ENCODE measurements at places on chromosomes 1 and 21.

GRCh38 chr1:222334026-222334680 lies 213.8 kb downstream of the HHIPL2 start:
- DNase-seq = no peak

GRCh38 chr1:190244406-190244805 lies 233.3 kb downstream of the BRINP3 start:
- DNase-seq = no peak

GRCh38 chr1:80818211-80818610 lies 982.5 kb upstream of the ADGRL2 start:
- DNase-seq = no peak

- no peak for DNase-seq
Observed at GRCh38 chr1:110672753-110673108, 2.0 kb downstream of the KCNA3 start.

GRCh38 chr21:28148400-28149064 lies 844.1 kb downstream of the LTN1 start:
- no peak for DNase-seq

GRCh38 chr1:154605534-154605933 lies 2.5 kb downstream of the ADAR start:
- no peak for DNase-seq

DNA sequence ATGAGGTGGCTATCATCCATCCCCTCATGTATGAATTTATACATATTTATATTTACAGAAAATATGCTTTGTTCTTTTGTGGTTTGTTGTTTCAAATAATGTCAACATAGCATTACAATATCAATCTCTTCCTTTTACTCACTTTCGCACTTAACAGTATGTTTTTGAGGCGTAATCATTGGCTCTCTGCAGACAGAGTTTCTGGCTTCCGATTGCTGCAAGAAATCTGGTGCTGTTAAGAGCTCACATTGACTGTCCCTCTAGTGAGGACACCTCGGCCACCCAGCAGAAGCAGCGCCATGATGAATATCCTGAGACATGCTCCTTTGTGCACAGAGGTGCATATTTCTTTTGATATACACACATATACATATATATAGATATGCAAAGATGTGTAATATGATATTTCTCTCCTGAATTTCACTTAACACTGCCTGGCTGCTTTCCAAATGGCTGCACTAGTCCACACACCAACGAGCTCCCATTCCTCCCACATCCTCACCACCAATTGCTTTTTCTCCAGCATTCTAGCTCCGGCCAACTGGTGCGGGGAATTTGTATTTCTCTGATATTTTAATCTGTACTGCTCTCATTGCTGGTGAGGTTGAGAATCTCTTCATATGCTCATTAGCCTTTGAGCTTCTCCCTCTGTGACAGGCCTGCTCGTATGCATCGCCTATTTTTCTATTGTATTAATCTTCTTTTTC lies 248.4 kb downstream of the SIPA1L2 start:
- DNase-seq = peak; percentile 82

DNA sequence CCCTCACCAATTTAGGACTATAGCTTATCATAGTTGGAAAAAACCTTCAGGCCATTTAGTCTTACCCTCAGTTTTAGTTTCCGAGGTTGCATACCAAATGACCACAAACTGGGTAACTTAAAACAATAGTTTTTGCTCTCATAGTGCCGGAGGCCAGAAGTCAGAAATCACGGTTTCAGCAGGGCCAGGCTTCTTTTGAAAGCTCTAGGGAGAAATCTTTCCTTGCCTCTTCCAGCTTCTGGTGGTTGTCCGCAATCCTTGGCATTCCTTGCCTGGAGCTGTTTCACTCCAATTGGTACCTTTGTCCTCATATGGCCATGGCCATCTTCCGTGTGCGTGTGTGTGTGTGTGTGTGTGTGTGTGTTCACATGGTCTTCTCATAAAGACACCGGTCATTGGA lies 12.4 kb upstream of the PLXNA2 start:
- DNase-seq = no peak

DNA sequence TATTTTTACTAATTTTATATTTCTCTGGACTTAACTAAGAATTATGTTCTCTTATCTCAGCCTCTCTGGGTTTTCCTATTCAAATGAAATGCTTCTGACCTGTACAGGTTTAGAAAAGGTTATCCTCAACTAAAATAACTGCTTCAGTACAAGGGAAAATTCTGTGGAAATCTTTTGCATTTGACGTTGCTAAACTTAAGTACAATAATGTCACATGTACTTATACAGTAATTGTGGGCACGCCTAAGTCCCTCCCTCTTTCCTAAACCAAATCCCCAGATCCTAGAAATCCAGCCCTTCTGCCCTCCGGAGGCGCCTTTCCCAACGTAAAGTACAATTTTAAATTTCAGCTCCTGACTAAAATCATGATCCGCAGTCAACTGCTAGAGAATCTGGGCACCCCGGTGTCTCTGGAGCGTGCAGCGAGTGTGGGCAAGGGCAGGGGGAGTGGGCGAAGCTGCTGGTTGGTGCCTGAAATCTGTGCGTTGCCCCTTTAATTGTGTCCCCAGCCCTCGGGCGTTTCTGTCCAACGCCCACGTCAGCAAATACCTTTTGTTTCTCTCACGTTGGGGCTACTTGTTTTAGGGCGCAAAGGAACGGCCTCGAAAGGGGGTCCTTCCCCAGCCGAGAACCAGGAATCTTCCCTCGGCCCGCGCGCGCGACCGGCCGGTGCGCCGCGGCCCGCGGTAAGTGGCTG lies at the start of gene ZBTB8A:
Gene ZBTB8A (plus strand): TSS at position 541 of the 697 bp plus-strand sequence. CDS start 53,505 bp downstream, outside the sequence.
- DNase-seq = peak; percentile 69

DNA sequence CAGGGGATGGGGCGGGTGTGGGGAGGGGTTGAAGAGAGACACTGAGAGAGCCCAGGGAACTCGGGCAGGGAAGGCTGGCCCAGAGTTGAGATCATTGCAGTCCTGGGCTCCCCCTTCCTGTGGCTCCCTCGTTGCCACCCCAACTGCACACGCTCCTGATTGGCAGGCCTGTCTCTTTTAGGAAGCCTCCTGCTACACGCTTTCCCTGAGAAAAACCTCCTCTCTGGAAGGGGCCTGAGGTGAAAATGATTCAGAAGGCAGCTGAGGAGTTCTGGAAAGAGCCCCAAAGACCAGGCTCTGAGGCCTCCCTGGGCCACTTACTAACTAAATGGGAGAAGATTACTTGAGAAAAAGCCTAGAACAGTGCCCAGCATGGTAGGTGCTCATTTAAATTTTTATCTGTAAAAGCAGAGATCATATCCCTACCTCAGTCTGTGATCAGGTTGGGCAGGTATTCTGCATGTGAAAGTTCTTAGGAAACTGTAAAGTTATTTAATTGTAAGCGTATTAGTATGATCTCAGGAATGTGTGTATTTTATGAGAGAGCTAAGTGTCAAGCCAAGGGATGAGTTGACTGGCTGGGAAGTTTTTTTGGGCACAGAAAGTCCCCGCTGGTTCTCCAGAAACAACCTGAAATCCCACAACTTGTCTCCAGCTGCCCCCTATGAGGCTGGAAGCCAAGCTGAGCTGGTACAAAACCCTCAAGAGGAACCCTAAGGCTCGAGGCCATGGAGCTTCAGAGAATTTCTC lies 65.2 kb upstream of the EPS8L3 start:
- no peak for DNase-seq

DNA sequence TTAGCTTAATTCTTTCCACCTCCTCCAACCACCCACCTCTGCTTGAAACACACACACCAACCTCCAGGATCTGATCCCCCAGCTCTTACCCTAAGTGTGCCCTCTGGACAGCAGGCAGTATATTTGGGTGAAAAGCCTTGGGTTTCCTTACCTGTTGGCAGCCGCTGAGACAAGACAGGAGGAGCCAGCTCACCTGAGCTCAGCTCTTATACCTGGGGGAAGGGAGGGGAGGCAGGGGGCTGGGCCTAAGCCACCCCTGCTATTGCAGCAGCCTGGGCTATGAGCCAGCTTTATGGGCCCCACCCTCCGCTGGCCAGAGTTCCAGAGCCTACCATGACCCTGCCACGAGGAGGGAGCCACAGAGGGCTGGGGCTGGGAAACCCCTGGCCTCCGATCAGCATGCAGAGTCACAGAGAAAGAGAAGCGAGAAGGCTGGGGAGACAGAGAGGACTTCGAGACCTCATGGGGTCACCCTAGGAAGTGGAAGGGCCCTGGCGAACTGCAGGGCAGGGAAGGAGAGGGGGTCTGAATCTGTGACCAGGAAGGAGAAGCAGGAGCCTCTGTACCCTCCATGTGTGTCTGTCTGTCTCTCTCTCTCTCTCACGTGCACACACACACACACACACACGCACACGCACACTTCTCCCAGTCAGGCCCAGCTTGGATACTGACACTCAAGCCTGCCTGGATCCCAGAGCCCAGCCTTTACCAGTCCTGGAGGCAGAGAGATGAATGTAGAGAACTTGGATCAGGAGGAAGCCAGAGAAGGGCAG lies at the start of gene S100A14:
Gene S100A14 (minus strand): TSS at position 182 of the 773 bp plus-strand sequence. CDS start 467 bp downstream, outside the sequence.
- DNase-seq = no peak

DNA sequence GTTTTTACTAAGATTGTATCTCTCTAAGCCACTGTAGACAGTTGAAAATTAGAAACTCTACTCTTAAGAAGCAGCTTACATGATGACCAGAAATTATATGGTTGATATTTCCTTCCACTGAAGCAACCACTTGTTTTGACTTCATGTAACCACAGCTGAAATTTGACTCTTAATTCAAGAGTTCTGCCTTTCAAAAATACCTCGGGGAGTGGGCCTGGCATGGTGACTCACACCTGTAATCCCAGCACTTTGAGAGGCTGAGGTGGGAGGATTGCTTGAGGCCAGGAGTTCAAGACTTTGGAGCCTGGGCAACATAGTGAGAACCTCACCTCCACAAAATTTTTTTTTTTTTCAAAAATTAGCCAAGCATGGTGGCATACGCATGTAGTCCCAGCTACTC lies 4.3 kb downstream of the AMPD1 start:
- DNase-seq = no peak

- DNase-seq = no peak
Observed at GRCh38 chr1:39003794-39004193, 12.7 kb downstream of the AKIRIN1 start.

DNA sequence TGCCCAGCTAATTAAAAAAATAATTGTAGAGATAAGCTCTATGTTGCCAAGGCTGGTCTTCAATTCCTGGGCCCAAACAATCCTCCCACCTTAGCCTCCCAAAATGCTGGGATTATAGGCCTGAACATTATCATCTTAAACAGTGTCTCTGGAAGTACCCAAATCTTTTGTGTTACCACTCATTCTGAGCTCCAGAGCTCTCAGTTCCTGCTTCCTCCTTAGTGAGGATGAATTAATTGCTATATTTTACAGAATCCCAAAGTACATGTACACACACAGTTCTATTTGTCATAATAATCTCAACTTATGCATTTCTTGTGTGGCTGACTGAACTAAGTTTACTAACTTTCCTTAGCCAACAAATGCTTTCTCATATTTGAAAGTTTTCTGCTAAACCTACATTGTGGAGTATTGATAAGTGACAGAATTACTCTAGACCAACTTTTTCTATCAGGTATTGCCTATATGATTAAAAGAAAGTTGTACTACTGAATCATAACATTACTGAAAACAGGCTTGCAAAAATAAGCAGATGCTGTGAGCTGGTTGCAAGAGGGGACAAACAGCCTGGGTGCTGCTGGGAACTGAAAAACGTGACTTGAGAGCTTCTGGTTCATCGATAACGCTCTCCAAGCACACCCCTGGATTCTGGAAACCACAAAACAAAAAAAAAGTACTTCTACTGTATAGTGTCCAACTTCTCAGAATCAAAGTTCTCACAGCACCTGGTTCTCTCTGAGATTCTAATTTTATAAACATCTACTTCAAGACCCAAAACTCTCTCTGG lies 15.3 kb downstream of the VAV3 start:
- no peak for DNase-seq

DNA sequence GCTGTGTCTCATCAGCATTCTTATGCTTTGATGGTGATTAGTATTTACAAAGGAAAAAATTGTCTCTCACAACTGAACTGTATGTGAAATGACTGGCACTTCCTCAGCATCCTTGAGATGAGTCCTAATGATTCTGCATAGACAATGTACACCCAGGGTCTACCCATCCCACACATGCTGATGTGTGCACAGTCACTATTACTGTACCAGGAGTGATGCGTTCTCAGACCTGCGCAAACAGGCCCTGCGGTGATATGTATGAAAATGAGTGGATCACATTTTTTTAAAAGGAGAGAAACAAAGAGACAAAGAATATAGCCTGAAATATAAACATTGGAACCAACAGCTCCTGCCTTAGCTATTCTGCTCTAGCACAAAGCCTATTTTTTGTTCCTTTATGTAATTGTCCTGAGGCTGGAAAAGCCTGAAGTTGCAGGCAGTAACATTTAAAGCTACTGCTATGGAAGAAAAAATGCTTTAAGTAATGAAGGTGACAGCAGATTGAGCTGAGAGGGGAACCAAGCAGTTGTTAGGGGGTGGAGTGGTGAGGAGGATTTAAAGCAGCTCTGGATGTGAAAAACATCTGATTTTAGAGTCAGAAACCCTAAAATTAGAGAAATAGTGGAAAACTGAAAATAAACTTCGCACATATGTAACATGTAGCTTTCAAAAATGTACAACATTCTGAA lies 5.5 kb downstream of the RCAN1 start:
- peak; percentile 69 for DNase-seq

GRCh38 chr1:183674339-183674738 lies 21.2 kb upstream of the APOBEC4 start:
- DNase-seq = no peak

Data from HAP-1 (cell line).